H1 (cell line): ENCODE measurements at places on chromosomes 7 and 10.

- H3K4me3 ChIP-seq, result no peak overlapping the region
- DNase-seq, result no peak
- H3K4me1 ChIP-seq, result no peaks in the 10 kb centered on the region
- H3K27ac ChIP-seq, result no peak overlapping the region
Observed at GRCh38 chr10:123996302-123996701, 97.1 kb downstream of the CHST15 start.

DNA sequence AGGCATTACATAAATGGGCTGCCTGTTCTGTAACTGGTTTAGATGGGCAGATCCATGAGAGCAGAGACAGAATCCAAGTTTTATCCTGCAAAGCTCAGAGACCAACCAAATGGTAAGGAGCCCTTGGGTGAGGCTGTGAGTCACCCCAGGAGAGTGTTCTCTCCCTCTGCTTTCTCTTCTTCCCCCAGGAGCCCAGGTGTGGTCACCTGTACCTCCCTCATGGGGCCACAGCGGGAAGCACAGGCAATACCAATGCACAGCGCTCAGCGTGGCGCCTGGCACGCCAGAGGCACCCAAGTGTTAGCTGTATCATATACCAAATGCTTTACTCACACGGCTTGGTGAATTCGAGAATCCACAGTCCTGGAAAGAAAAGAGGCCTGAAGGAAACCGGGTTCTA is 39.4 kb downstream of the CTBP2 start:
- H3K4me1 ChIP-seq, result peaks cover 33% of the 10 kb centered on the region
- no peak for DNase-seq
- H3K36me3 ChIP-seq, result peaks cover 50% of the 10 kb centered on the region
- no peak overlapping the region for H3K4me3 ChIP-seq
- H3K27ac ChIP-seq, result no peak overlapping the region

- peaks cover 46% of the 10 kb centered on the region for H3K4me1 ChIP-seq
- no peaks in the 10 kb centered on the region for H3K27me3 ChIP-seq
- no peaks in the 10 kb centered on the region for H3K36me3 ChIP-seq
- no peak for DNase-seq
Observed at GRCh38 chr10:113057948-113058522, 108.0 kb downstream of the TCF7L2 start.

GRCh38 chr10:80473692-80474596 is 19.8 kb downstream of the TSPAN14 start:
- H3K4me3 ChIP-seq, result no peak overlapping the region
- peaks cover 2% of the 10 kb centered on the region; the same call in 1 of the 2 replicates for H3K4me1 ChIP-seq

DNA sequence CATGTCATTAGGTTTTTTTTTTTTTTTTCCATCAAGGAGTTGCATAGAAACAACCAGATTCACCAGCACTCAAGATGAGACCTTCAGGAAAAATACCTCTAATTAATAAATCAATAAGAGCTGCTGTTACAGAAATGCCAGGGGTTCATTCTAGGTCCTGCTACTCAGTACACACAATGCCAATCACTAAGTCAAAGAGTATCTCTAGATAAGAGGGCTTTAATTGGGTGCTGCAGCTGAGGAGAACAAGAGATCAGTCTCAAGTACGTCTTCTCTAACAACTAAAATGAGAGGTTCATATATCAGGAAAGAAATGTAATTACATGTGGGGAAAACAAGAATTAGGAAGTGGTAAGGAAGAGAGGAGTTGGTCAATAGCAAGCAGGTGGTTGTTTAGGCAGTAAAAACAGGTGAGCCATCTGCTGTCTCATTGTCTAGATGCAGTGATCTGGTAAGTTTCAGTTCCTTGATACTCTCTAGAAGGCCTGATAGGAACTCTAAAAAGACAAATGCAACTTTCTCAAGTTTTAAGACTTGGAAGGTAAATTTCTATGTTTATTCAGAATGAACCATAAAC is 272.9 kb upstream of the ZWINT start:
- H3K4me1 ChIP-seq, result no peaks in the 10 kb centered on the region
- H3K27ac ChIP-seq, result no peak overlapping the region
- H3K4me3 ChIP-seq, result no peak overlapping the region
- no peaks in the 10 kb centered on the region for H3K36me3 ChIP-seq
- no peaks in the 10 kb centered on the region for H3K27me3 ChIP-seq

DNA sequence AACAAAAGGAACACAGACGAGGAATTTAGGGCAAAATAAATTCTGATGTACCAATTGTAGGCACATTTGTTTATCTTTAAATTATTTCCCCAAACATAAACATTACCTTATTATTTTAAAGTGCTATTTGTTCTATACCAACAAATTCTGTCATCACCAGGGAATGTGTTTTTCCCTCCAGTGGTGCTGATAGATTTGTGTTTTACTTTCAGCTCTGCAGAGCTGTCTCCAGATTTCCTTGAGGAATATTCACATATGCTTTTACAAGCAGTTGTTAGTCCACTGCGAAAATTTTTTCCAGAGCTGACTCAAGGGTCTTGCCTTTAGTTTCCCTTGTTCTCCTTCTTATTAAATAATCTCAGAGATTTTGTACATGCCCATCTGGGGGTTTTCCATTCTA is 362.8 kb downstream of the PHF14 start:
- H3K4me1 ChIP-seq, result peaks cover 2% of the 10 kb centered on the region
- DNase-seq, result no peak
- H3K4me3 ChIP-seq, result no peak overlapping the region
- H3K36me3 ChIP-seq, result no peaks in the 10 kb centered on the region
- no peak overlapping the region for H3K27ac ChIP-seq

DNA sequence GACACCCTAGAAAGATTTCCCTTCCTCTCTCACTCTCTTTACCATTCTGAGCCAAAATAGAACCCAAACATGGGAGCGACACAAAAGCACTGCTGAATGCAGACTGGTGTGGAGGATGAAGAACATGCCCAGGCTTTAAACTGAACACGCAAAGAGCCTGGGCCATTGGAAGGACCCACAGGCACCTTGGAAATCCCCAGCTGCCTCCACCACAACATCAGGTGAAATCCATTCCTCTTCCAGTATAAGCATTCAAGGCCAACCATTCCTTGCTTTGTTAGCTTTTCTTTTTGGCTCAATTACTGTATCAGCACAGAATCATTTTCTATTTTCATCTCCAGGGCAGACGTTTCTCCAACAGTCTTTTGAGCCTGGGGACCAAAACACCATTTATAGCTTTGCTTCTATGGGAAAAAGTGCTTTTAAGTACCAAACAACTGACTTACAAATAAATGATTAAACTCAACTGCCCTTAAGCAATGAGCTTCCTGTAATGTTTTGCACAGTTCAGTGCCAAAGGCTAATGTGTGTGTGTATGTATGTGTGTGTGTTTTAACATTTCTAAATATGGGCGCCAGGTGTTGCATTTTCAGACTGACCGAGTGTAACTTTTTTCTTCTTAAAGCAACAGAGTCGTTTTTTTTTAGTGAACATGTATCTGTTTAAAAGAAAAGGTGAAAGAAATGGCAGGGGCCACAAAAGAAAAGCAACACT is 16.2 kb upstream of the BLNK start:
- no peaks in the 10 kb centered on the region for H3K27me3 ChIP-seq
- no peak overlapping the region for H3K27ac ChIP-seq
- H3K4me3 ChIP-seq, result no peak overlapping the region
- H3K36me3 ChIP-seq, result no peaks in the 10 kb centered on the region

DNA sequence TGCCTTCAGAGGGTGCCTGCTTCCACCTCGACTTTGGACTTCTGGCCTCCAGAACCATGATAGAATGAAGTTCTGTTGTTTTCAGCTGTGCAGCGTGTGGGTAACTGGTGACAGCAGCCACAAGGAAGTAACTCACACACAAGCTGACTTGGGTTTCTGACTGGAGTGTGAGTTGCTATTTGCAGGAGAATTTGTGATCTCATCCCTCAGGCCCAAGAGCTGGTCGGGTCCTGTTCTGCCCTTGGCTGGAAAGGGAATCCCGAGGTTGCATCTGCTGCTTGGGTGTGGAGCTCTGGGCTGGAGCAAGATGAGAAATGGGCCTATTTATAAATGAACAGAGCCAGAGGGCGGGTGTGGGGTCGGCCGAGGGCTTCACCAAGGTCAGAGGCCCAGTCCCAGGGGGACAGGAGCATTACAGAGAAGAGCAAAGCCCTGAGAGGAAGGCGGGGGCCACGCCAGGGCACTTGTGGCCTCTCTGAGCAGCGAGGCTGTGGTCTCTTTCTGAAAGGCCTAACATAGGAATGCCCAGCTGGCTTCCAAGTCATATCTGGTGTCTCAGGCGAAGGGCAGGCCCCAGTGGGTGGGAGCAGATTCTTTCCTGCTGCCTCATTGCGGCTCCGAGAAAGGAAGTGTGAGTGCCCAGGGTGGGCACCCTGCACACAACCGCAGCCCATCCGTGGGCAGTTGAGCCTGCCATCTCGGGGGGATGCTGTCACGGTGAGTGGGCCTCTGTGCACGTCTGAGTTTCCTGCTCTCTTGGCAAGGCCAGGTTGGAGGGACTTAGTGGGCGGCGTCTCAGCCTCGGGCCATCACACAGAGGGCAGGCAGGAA is 26.5 kb upstream of the C10orf71 start:
- H3K36me3 ChIP-seq, result no peaks in the 10 kb centered on the region
- H3K4me3 ChIP-seq, result no peak overlapping the region
- H3K4me1 ChIP-seq, result no peaks in the 10 kb centered on the region

- peak overlapping the region; percentile 80 for H3K4me3 ChIP-seq
- peak; percentile 78 for DNase-seq
- no peak overlapping the region for H3K27ac ChIP-seq
- peaks cover 6% of the 10 kb centered on the region for H3K27me3 ChIP-seq
- H3K4me1 ChIP-seq, result no peaks in the 10 kb centered on the region
- no peaks in the 10 kb centered on the region for H3K36me3 ChIP-seq
Observed at GRCh38 chr7:108454674-108455550, 1.3 kb downstream of the NRCAM start.

- no peak overlapping the region for H3K27ac ChIP-seq
- H3K36me3 ChIP-seq, result no peaks in the 10 kb centered on the region
- H3K4me3 ChIP-seq, result no peak overlapping the region
- DNase-seq, result no peak
- peaks cover 8% of the 10 kb centered on the region; the same call in 1 of the 2 replicates for H3K27me3 ChIP-seq
Observed at GRCh38 chr10:44306147-44306710, 78.7 kb downstream of the CXCL12 start.

GRCh38 chr7:71995111-71995510 is 417.0 kb downstream of the CALN1 start:
- no peaks in the 10 kb centered on the region for H3K27me3 ChIP-seq
- peak; percentile 36 for DNase-seq
- no peaks in the 10 kb centered on the region for H3K36me3 ChIP-seq
- H3K27ac ChIP-seq, result no peak overlapping the region
- no peaks in the 10 kb centered on the region for H3K4me1 ChIP-seq
- H3K4me3 ChIP-seq, result no peak overlapping the region

DNA sequence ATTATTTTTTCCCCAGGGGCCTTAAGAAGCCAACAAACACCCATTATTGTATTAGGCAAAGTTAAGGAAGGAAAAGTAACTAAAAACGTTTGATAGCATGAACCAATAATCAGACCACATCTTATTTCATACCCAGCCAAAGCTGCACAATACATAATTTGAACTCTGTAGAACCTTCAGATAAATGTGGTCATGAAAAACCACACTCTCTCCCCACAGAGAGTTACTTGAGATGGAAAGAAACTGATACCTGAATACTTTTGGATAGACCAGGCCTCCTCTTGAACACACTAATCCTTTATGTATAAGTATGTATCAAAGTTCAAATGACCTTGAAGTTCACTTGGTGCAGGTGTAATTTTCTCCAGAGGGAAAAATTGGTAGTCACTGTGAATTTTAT is 146.6 kb upstream of the FAM13C start:
- H3K36me3 ChIP-seq, result no peaks in the 10 kb centered on the region
- no peak overlapping the region for H3K4me3 ChIP-seq
- H3K27ac ChIP-seq, result no peak overlapping the region
- H3K4me1 ChIP-seq, result no peaks in the 10 kb centered on the region
- no peak for DNase-seq

- H3K4me3 ChIP-seq, result no peak overlapping the region
- H3K36me3 ChIP-seq, result no peaks in the 10 kb centered on the region
- no peaks in the 10 kb centered on the region for H3K4me1 ChIP-seq
- no peak overlapping the region for H3K27ac ChIP-seq
- no peaks in the 10 kb centered on the region for H3K27me3 ChIP-seq
Observed at GRCh38 chr10:10959666-10960065, 58.0 kb upstream of the CELF2 start.

DNA sequence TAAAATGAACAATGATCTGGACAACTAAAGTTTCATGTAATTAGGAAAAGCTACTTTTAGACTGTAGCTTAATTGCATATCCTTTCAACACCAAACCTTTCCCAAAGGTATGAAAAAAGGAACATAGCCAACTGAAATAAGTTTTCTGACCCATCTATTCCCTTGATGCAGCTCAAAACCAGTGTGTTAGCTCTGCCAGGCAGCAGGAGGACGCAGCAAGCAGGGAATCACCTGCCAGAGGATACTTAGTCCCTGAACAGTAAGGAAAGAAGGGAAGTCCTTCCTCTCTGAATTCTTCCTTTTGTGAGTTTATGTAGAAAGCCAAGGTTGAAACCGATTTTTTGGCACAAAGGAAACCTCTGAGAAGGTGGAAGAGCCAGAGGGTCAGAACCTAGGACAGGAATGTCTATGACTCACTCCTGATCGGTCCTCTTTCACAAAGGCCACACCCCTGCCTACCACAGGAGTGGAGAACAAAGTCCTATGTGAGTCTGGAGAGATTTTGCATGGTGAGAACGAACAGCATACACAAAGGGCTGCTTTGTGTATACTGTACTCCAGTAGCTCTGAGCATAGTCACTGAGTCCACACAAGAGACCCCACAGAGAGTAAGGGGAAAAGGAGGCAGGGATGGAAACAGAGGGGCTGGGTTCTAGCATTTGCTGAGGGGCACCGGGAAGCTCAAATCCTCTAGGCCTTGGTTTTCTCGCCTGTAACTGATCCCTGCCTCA is 68.8 kb upstream of the GSDME start:
- H3K4me1 ChIP-seq, result no peaks in the 10 kb centered on the region
- no peak overlapping the region for H3K27ac ChIP-seq
- no peaks in the 10 kb centered on the region for H3K36me3 ChIP-seq
- no peaks in the 10 kb centered on the region for H3K27me3 ChIP-seq

DNA sequence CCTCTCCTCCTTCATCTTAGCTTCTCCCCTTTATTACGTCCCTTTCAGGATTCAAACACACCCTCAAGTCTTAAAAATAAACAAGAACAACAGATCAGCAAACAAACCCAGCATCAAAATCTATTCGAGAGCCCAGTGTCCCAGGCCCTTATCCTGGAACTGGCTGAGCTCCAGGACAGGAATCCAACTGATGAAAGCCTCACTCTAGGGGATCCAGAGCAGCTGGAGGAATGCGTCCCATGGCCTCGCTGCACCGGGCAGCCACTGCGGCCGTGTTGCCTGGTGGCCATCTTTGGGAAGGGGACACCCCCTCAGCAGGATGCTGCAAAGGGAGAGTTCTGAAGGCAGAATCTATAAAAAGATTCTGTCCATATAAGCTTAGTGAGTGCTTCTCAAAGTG is 156.5 kb upstream of the BMPER start:
- no peaks in the 10 kb centered on the region for H3K4me1 ChIP-seq
- no peaks in the 10 kb centered on the region for H3K36me3 ChIP-seq
